ENCODE measurements at places on chromosomes 7 and 10. TPM values are rescaled to one million over a fixed set of nuclear protein-coding genes. Genes with fewer than 3 reads are reported as not detected.

The PMS2 gene
- 8.9 TPM for total RNA-seq

The TBC1D12 gene
- 7.8 TPM for total RNA-seq

The SH2B2 gene
- 7.0 TPM for total RNA-seq

The RASA4B gene
- 2.1 TPM for total RNA-seq

The CYP3A7 gene
- 1.0 TPM for total RNA-seq

The MET gene
- total RNA-seq, result 11.2 TPM

The ATP6V1F gene
- 130 TPM for total RNA-seq

The C10orf67 gene
- not detected for total RNA-seq

The GRB10 gene
- total RNA-seq, result 36.7 TPM

The KCNIP2 gene
- 3.6 TPM for total RNA-seq

The ACHE gene
- total RNA-seq, result 1.7 TPM

The ENKUR gene
- not detected for total RNA-seq

The AKR1C4 gene
- not detected for total RNA-seq

The ASIC3 gene
- 0.96 TPM for total RNA-seq

The CRTAC1 gene
- not detected for total RNA-seq

The CRYGN gene
- total RNA-seq, result not detected

The ITIH2 gene
- total RNA-seq, result not detected

The PTF1A gene
- total RNA-seq, result not detected

The FAM180A gene
- 3.6 TPM for total RNA-seq

The ZCCHC24 gene
- total RNA-seq, result 25.0 TPM

The C10orf62 gene
- not detected for total RNA-seq

The SLC26A3 gene
- not detected for total RNA-seq

The ASB10 gene
- not detected for total RNA-seq

The FAM25C gene
- total RNA-seq, result not detected

The SYT15 gene
- 0.24 TPM for total RNA-seq

The PRKAR2B gene
- total RNA-seq, result 7.9 TPM

The FGFR2 gene
- 0.52 TPM for total RNA-seq

The GRM3 gene
- not detected for total RNA-seq

The LIPN gene
- not detected for total RNA-seq

The CPN1 gene
- not detected for total RNA-seq

The SDK1 gene
- total RNA-seq, result 4.9 TPM

The TSPAN12 gene
- total RNA-seq, result 27.5 TPM

The AP5Z1 gene
- 20.6 TPM for total RNA-seq

The SMKR1 gene
- total RNA-seq, result not detected

The OGDHL gene
- total RNA-seq, result 0.13 TPM

The HOXA13 gene
- total RNA-seq, result not detected

The LIPF gene
- not detected for total RNA-seq

The ZFYVE27 gene
- 15.3 TPM for total RNA-seq

The PDE1C gene
- 0.26 TPM for total RNA-seq

The ANLN gene
- total RNA-seq, result 31.0 TPM

The GAD2 gene
- total RNA-seq, result not detected

The GIMAP7 gene
- not detected for total RNA-seq

The PNLIPRP1 gene
- not detected for total RNA-seq

The FAM25G gene
- total RNA-seq, result not detected

The UNCX gene
- not detected for total RNA-seq

The CALML3 gene
- total RNA-seq, result not detected

The ABCC2 gene
- total RNA-seq, result 3.4 TPM

The TRIM50 gene
- not detected for total RNA-seq

The ZNF511 gene
- total RNA-seq, result 35.8 TPM

The SFXN2 gene
- 1.4 TPM for total RNA-seq

The FOXI2 gene
- total RNA-seq, result not detected

The MYL10 gene
- not detected for total RNA-seq

The TRPV5 gene
- not detected for total RNA-seq

The CALHM2 gene
- total RNA-seq, result 20.2 TPM

Measured in epithelial cell of alveolus of lung (primary cell).